ENCODE measurements at places on chromosomes 12 and 14. TPM values are rescaled to one million over a fixed set of nuclear protein-coding genes. Genes with fewer than 3 reads are reported as not detected.

The PLCZ1 gene
- not detected for polyA plus RNA-seq

The PPP1R1A gene
- not detected for polyA plus RNA-seq

The TAS2R8 gene
- polyA plus RNA-seq, result not detected

The KITLG gene
- polyA plus RNA-seq, result not detected

The SMCO3 gene
- polyA plus RNA-seq, result 0.31 TPM

The ZNF891 gene
- 0.37 TPM for polyA plus RNA-seq

The KCNH3 gene
- polyA plus RNA-seq, result 1.5 TPM

The ZNF10 gene
- polyA plus RNA-seq, result 11.3 TPM

The AKT1 gene
- polyA plus RNA-seq, result 5.3 TPM

The MYH6 gene
- not detected for polyA plus RNA-seq

The CMKLR1 gene
- 0.08 TPM for polyA plus RNA-seq

The LRP6 gene
- 0.45 TPM for polyA plus RNA-seq

The KRT2 gene
- polyA plus RNA-seq, result 0.20 TPM

All from CD4-positive, alpha-beta memory T cell (primary cell).